ENCODE measurements at places on chromosomes 3 and 15. TPM values are rescaled to one million over a fixed set of nuclear protein-coding genes. Genes with fewer than 3 reads are reported as not detected.

The SLC22A14 gene
- 0.15 TPM for total RNA-seq

The CLDN18 gene
- total RNA-seq: not detected

The ABI3BP gene
- total RNA-seq: not detected

The PCSK6 gene
- total RNA-seq: 1.3 TPM

The UBE3A gene
- 94.8 TPM for total RNA-seq

The LRRC2 gene
- not detected for total RNA-seq

The GATM gene
- total RNA-seq: 1.7 TPM

The POTEB2 gene
- not detected for total RNA-seq

The GRM7 gene
- not detected for total RNA-seq

The PLAAT1 gene
- total RNA-seq: not detected

The ZNF774 gene
- 0.82 TPM for total RNA-seq

The ADAMTS17 gene
- total RNA-seq: 0.37 TPM

Data from activated T-helper 17 cell treated with anti-CD3 and anti-CD28 coated beads, Interleukin-2, amount 50 U/mL, for 72 hours (primary cell).